ENCODE measurements at places on chromosomes 3 and 15.

DNA sequence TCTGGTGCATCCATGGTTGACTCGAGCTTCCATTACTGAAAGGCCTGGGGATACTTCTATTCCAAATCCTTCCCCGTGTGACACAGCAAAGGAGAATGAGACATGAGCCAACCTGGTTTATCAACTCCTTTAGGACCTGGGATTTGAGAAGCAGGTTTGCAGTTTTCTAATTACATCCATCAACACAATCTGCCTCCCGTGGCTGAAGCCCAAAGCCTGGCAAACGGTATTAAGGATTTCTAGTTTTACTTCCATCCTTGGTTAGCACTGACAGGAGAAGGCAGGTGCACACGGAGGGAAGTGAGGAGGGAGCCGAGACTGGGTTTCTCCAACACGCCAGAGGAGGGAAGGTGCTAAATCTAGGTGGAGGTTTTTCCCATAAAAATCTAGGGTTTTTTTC, 79.0 kb downstream of the MYLK start:
- no peak for DNase-seq

GRCh38 chr3:105811518-105812193, 57.2 kb downstream of the CBLB start:
- no peak for DNase-seq

GRCh38 chr3:124057420-124057819, 65.5 kb upstream of the ROPN1 start:
- DNase-seq = no peak

DNA sequence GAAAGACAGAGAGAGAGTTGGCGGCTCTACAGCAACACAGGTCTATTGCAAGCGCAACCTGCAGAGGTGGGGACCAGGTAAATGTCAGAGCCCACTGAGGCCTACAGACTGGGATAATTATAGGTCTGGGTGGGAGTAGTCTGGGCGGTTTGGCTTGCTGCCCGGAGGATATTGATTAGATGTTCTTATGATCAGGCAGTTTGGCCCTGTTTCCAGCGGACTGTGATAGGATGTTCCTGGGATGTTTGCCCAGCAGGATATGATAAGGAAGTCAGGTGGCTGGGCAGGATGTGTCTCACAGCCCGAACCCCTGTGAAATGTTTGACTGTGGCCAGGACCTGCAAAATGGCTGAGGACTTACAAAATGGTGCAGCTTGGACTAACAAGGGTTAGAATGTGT, 364.9 kb downstream of the NAALADL2 start:
- DNase-seq = no peak

DNA sequence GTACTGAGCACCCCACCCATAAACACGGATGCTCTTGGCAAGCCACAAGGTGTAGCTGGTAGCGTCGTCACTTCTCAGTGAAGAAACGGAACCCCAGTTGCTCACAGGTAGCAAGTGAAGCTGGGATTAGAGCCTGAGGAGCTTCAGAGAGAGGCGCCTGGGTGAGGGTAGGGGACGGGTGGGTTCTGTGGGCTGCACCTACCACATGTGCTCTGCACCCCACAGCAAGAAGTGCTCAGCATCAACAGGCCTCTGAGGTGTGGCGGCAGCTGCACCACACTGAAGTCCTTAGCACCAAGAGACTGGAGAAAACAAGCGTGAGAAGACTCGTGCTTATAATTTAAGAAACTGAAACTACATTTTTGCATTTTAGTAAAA, 9.8 kb downstream of the MAP6D1 start:
- DNase-seq = no peak

DNA sequence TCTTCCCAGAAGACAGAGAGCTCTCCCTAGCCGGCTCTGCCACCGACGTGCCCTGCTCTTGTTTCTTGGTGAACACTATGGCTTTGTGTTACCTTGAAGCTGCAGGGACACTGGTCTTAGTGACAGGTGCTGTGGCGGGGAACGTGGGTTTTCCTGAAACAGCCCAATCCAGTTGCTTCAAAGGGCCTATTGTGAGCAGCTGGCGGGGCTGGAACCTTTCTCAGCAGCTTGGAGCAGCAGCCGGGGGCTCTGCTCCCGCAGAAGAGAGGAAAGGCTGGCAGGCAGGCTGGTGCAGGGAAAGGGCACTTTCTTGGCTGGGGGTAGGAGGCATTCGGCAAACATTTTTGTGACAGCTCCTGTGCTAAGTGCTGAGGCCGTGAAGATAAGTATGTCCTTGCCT, 12.8 kb downstream of the MYZAP start:
- no peak for DNase-seq

DNA sequence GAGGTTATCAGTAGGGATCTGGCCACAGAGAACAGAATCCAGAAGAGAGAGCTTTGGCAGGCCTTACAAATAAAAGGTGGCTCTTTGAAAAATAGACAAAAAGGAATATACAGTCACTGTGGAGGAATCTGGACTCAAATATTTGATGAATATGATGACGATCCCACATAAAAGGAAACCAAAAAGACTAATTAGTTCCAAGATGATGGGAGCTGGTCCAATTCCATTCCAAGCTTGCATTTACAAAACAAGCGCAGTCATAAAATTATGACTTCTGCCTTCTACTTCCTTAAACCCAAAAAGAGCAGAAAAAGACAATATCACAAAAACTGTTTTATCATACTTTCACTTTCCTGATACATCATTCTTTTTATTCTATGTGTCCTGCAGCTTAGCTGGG, 285.8 kb downstream of the DIPK2A start:
- DNase-seq = no peak

- no peak for DNase-seq
Measured at GRCh38 chr3:177733233-177733632, 536.0 kb upstream of the TBL1XR1 start.

DNA sequence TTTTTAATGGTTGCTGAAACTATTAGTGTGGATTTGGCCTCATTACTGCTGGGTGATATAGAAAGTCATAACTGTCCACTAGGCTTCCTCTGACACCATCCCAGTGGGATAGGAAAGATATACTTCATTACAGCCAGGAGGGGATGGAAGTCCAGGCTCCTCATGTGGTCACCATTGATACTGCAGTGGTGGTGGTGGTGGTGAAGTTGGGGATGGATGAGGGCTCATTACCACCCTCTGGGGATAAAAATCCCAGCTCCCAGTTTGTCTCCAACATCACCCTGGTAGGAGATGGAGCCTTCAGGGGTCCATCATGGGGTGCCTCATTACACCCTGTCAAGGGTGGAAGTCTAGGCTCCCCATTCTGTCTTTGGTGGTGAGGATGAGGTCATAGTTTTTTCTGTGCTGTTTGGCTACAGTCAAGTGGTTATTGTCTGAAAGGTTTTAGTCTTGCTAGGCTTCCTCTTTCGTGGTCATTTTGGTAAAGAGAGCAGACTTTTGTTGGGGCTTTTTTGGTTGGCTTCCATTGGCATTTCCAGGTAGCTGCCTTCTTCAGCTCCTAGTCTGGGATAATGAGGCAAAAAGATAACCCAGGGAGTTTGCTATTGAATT, 30.1 kb upstream of the FILIP1L start:
- no peak for DNase-seq

- DNase-seq = no peak
Measured at GRCh38 chr3:192943393-192943792, 25.7 kb upstream of the MB21D2 start.

DNA sequence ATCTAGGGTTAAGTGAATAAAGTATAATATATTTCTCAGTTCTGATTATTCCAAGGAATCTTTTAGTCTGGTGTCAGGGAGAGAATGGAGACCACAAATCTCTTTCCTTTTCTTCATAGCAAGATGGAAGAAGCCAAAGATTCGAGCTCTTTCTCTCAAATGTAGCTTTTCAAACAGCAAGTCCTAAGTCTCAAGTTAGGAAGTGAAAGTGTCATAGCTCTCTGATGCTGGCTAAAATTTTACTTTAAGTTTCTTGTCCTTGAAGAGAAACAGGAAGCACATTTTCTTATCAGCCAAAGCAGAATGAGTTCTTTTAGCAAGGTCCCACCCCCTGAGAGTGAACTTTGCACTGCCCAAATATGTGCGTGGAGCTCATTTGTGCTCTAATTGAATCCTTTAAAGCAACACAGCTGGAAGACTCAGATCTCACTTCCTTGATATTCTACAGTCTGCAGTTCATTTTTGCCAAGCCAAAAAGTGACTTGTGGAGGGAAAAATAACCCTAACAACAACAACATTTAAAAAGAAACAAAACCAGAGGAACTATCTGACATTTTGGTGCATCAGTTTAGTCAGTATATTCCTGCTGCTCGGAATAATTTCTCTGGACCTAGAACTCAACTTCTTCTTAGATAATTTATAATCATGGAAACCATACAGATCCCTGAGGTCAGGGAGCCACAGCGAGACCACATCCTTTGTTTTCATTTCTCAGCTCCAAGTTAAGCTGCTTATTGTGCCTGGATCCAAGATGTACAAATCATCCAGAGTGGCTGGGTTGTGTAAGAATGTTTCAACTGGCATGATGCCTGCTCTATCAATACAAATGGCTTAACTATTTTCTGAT, 238.7 kb upstream of the P2RY1 start:
- DNase-seq = peak; percentile 67

- DNase-seq = no peak
Measured at GRCh38 chr3:31277582-31277981, 255.1 kb upstream of the STT3B start.

- no peak for DNase-seq
Measured at GRCh38 chr3:123447749-123448517, 957 bp downstream of the ADCY5 start.

- no peak for DNase-seq
Measured at GRCh38 chr3:27322634-27323033, 46.5 kb downstream of the NEK10 start.

GRCh38 chr15:85011160-85011571, 29.5 kb downstream of the PDE8A start:
- no peak for DNase-seq

GRCh38 chr3:194483850-194484249, 3.0 kb downstream of the ATP13A3 start:
- no peak for DNase-seq

DNA sequence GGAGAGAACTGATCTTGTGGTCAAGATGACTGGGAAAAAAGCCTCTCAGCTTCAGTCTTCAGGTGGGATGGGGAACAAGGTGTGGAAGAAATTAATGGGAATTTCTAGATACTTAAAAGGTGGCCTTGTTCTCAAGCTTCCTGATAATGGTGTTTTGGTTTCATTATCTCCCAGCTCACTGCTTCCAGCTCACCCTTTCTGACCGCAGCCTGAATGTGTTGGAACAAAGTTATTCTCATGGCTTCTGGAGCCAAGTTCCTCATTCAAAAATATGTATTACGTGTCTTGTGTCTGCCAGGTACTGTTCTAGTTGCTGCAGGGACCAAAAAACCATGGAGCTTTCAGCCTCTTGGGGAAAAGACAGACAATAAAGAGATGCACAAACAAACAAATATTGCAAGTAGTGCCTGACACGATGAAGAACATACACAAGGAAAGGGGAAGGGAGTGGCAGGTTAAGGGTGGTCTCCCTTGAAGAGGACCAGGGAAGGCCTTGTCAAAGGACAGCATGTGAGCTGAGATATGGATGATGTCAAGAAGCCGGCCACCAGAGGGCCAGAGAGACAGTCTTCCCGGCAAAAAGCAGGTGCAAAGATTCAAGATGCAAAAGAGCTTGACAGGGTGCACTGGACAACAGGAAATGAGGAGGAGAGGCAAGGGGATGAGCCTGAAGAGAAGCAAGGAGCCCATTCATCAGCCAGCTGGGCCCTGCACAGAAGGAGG, 35.5 kb downstream of the ARRDC4 start:
- DNase-seq = peak; percentile 15

GRCh38 chr3:46335541-46335940, 18.4 kb upstream of the CCR2 start:
- DNase-seq = no peak

- DNase-seq = no peak
Measured at GRCh38 chr3:15610082-15610759, 8.7 kb downstream of the BTD start.

DNA sequence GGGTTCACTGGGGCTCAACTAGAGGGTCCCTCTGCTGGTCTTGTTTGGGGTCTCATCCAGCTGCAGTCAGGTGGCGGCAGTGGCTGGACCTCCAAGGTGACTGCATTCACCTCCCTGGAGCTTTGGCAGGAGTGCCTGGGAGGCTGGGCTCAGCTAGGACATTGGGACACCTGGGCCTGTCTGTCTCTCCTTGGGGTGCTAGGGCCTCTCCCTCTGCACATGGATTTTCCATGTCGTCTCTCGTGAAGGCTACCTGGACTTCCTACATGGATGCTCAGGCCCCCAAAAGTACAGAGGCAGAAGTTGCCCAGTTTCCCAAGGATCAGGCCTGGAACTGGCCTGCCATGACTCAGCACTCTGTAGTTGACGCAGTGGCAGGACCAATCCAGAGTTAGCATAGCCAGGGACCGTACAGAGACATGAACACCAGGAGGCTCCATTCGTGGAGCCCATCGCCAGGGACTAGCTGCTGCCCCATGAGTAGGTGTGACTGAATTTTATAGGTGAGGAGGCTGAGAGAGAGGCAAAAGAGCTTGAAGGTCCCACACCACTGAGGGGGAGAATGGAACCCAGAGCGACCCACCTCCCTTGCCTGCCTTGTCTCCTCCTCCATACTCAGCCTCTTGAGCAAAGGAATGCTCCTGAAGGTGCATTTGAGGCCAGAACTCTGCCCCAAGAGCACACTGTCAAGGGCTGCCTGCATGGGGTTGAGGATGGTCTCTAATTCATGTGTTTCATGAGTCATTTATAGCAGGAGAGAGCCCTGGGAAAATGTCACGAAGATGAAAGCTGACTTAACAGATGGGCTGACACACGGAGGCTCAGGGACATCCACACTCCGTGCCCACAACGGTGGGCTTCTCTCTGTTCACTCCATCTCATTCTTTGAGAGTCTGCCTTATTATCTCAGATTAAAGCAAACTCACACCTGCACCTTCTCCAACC, 13.0 kb upstream of the ALDH1A3 start:
- DNase-seq = no peak

- no peak for DNase-seq
Measured at GRCh38 chr3:24686808-24687207, 192.2 kb upstream of the THRB start.

DNA sequence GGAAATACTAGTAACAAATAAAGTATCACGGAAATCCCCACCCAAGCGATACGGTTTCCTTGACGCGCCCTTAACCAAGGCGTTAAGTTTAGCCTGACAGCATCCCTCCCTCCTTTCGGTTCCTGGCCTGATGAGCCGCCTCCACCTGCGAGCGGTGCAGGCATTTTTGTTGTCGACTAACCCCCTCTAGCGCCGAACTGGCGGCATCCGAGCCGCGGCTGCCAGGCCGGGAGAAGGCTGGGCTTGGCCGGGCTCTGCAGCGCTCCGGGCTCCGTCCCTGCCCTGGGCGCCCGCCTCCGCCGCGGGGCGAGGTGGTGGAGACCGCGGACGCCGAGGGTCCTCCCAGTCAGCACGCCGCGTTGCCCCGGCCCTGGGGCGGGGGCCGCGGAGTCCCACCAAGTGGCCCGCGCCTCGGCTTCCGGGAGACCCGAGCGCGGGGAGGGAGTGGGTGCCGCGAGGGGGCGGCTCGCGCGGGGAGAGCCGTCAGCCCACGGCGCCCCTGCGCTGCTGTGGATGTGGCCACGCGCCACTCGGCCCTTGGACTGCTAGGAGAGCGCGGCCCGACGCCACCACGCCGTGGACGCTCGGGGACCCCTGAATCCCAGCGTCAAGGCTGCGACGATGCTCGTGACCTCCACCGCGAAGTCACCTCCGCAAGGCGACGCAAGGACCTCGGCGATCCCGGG, 1.1 kb upstream of the EPHA6 start:
- peak; percentile 53 for DNase-seq

Data from left renal pelvis (tissue), 4 donors.